ENCODE measurements at places on chromosomes 7 and 10.

GRCh38 chr7:142746264-142746663 lies 3.0 kb upstream of the PRSS1 start:
- no peak for DNase-seq

DNA sequence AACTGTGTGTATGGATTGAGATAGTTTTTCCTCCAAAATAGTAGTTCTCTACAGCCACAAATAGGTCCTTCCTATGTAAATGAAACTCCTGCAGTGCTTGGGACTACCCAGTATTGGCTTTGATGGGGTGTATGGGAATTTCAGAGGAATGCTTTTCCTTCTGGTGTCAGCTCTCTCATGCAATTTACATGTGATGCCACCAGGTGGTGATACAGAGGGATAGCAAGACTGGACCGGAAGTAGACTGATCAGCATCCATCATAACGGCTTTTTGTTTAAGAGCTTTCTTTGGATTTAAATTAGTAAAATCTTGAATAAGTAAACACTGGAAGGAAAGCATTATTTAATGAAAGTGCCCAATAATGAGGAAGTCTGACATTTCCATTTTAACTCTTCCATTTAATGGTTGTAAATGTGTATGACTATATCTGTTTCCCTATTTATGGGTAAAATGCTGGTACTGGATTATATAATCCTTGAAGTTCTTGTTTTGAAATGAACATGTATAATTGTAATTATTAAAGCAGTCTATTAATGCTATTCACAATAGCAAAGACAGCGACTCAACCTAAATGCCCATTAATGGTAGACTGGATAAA lies 22.7 kb downstream of the DYNC1I1 start:
- no peak for DNase-seq

DNA sequence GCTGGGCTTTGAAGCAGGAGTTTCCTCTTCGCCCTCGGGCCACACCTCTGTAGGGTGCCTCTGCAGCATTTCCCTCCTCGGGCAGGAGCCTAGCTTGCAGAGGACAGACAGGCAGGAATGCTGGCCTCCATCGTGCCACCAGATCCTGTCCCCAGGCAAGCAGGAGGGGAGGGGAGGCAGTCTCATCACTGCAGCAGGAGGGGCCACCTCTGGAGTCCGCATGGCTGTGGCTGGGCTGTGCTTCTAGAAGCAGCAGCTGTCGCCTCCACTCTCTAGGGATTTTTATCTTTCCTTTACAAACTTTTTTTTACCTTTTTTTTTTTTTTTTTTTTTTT lies 181.4 kb downstream of the CUX1 start:
- DNase-seq, result no peak

GRCh38 chr10:663831-664251 lies 25.6 kb downstream of the DIP2C start:
- DNase-seq, result no peak

- DNase-seq, result no peak
Measured at GRCh38 chr7:12028508-12028907, 182.6 kb upstream of the TMEM106B start.

GRCh38 chr7:128093614-128094570 lies 62.7 kb upstream of the LRRC4 start:
- DNase-seq, result no peak

All from stimulated activated CD8-positive, alpha-beta memory T cell treated with anti-CD3 and anti-CD28 coated beads, Interleukin-4, amount 100 ng/mL, for 1 hour (primary cell).